ENCODE measurements at places on chromosomes 7 and 10.
A peak's percentile ranks its signal among the peaks of the same experiment; 100 is the strongest.

DNA sequence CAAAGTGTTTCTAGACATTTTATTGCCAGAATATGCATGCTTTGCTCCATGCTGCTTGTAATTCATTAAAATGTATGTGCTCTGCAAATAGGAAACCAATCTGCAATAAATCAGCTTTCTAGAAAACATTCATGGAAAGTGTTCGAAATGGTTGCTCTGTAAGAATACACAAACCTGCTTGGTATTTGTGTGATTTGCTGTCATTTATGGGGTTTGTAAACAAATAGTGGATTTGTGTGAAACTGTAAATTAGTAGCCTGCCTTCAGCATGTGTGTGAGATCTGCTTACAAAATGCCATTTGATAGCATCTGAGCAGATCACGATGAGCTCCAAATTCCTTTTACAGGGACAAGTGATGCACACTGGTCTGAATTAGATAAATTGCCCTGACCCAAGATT, 219.0 kb upstream of the CSTF2T start:
- no peak for DNase-seq

DNA sequence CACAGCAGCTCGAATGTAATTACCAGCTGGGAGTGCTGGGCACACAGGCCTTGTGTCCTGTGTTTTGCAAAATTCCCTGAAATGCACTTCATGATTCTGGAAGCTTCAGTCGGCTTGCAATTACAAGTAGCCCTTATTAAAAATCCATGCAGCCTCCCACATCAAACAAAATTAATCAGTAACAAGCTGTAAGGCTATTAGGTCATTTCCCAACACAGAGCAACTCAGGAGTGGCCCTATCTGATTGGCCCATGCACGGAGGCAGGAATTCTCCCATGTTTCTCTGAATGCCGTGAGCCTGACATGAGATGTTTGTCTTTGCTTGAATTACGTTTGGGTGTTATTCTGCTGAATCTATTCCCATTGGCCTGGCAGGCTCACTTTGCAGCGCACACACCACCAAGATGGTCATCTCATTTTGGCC, 36.9 kb downstream of the FOXL3 start:
- no peak for DNase-seq

DNA sequence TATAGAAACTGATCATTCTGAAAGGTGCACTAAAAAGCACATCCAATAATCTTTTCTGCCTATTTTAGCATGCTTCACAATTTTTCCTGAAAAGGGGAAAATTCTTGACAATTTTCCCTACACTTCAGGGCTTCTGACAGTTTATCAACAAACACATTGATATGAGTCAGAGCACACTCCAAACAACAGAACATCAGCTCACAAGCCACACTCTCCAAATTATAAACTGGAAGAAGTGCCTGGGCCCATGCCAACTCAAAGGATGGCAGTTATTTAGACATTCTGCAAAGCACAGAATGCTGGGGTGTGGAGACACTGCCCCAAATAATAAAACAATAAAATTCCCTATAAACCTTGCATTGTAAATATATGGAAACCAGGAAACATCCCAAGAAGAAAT, 90.8 kb downstream of the ELAPOR2 start:
- no peak for DNase-seq

DNA sequence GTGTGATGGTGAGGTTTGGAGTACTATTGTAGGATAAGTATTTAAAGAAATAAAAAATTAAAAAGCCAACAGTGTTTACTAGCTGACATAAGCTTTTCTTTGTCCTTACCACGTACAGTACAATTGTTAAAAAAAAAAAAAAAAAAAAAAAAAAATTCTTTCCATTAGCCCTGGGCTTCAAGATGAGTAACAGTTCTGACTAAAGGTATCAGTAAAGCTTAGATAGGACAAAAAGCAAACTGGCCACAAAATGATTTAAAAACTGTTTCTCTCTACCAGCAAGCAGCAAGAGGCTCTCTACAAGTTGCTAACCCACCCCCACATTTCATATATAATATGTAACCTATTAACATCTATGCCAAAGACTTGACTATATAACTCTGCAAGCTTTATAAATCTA, 17.5 kb downstream of the HYCC1 start:
- no peak for DNase-seq

DNA sequence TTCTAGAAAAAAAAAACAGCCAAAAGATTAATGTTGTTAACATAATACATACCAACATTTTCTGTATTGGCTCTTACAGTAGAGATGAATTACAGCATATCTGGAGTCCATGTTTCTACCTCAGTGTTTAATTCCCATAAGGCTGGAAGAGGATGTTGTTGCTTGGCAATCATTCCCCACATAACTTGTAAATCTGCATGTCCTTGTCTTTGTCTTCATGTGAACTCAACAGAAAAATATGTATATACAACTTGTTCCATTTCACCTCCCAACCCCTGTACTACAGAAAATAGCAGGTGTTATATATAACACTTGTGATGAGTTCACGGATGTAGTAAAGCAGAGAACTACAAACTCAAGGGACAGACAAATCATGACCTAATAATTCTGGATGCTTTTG, 160.9 kb upstream of the SEMA3C start:
- DNase-seq = no peak

DNA sequence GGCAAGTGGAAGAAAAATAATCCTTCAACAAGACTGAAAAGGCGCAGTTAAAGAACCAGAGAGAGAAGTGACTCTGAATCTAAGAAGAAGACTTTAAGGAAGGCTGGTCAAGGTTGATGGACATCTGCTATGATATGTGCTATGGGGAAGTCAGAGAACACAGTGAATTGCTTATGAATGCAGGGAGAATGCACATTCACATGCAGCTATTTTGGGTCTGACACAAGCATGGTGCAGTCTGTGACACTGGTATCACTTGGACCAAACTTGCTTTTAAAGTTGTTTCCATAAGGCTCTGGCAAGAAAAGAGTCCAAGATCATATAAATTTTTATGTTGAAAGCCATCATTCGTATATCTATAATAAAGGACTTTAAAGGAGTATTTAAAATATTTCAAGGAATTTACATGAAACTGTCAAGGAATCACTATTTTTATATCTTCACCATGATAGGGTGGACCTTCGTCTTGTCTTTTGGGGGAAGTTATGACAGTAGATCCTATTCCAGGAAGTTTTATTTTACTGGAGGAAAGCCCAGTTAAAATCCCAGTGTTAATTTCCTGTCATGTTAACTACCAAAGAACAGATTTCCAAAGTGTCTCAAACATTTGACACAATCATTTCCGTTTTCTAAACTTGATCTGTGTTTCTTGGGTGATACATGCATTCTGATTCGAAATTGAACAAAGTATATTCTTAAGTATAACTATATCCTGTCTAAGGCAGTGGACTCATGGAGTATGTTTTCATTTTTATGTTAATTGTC, 239.6 kb downstream of the SDK1 start:
- DNase-seq = no peak

DNA sequence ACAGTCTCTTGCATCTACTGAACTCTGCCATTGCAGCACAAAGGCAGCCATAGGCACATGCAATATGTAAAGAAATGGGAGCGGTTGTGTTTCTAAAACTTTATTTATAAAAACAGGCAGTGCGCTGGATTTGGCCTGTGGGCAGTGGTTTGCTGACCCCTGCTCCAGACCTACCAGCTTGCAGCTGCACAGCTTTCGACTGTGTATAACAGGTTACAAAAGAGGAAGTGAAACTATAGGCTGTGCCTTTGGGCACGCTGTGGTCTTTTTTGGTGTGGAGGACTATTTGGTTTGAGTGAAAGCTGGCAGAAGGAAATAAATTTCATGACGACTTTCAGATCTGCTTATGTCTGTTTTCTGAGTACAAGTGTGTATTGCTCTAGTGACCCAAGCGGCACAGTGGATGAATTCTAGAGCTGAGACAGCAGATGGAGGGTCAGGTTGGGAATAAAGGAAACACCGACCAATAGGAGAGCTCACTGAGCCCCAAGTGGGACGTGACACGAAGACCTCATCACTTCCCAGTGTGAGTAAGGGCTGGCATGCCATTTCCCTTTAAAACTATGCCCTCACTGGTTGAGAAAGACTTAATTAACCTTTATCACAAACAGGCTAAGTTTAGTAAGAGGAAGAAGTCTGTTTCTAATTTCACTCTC, 152.7 kb downstream of the ANK3 start:
- no peak for DNase-seq

DNA sequence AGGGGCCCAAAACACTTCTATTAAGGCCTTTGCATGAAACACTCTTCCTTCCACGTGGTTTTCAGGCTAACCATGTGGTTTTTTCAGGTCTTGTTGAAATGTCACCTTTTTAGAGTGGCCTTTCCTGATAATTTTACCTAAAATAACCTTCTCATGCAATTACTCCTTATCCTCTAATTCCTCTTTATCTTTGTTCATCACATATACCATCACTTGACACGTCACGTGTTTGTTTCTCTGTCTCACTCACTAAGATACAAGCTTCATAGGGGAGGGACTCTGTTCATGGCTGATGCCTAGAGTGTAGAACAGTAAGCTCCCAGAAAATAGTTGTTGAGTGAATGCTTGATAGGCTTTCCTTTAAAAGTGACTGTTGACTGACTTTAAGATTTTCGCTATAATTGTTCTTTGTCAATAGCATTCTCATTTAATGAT, 63.7 kb downstream of the ST7 start:
- DNase-seq = no peak

GRCh38 chr10:35089611-35090161, 455 bp downstream of the CUL2 start:
- no peak for DNase-seq

DNA sequence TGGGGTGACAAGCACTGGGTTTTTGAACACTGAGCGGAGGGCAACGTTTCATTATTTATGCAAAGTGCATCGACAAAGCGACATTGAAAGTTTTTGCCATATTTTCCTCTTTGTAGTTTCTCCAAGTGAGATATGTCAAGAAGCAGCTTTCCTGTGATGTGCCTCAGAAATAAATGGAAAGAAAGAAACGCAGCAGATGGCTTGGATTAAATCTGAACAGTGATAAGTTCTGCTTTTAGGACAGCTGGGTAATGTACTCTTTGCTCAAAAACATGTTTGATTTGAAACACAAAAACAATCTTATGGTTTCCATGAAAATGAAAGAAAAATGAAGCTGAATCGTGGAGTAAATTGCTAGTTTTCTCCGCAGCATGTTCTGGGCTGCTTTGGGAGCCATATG, 166.3 kb downstream of the PTPRN2 start:
- no peak for DNase-seq

GRCh38 chr10:76112826-76113150, 681.4 kb downstream of the LRMDA start:
- no peak for DNase-seq

GRCh38 chr10:91537614-91538383, 95.1 kb downstream of the PPP1R3C start:
- no peak for DNase-seq

DNA sequence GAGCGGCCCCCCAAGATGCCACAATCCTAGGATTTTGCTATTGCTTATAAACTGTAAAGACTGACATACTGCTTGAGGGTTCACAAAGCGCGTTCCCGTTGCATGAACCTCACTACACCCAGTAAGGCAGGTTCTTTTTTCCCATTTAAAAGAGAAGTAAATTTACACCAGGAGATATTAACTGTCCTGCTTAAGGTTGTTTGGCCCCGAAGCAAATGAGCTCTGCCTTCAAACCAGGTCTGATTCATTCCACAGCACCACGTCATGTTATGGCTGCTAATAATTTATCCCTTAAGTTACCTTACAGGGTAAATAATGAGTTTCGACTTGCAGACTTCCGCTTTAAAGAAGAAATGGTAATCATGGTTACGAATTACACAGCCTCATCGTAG, 559 bp upstream of the FKBP14 start:
- DNase-seq = peak; percentile 35

GRCh38 chr7:76505168-76506080, 4.9 kb upstream of the UPK3B start:
- DNase-seq = no peak

- DNase-seq = no peak
Measured at GRCh38 chr10:16765509-16766375, 51.5 kb downstream of the RSU1 start.

GRCh38 chr7:128938544-128939074, 882 bp downstream of the IRF5 start:
- no peak for DNase-seq

DNA sequence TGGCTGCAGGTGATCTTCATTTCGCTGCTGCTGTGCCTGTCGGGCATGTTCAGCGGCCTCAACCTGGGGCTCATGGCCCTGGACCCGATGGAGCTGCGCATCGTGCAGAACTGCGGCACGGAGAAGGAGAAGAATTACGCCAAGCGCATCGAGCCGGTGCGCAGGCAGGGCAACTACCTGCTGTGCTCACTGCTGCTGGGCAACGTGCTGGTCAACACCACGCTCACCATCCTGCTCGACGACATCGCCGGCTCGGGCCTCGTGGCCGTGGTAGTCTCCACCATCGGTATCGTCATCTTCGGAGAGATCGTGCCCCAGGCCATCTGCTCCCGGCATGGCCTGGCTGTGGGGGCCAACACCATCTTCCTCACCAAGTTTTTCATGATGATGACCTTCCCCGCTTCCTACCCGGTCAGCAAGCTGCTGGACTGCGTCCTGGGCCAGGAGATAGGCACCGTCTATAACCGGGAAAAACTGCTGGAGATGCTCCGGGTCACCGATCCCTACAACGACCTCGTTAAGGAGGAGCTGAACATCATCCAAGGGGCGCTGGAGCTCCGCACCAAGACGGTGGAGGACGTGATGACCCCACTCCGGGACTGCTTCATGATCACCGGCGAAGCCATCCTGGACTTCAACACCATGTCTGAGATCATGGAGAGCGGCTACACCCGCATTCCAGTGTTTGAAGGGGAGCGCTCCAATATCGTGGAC, 1.3 kb downstream of the CNNM2 start:
- peak; percentile 8 for DNase-seq

DNA sequence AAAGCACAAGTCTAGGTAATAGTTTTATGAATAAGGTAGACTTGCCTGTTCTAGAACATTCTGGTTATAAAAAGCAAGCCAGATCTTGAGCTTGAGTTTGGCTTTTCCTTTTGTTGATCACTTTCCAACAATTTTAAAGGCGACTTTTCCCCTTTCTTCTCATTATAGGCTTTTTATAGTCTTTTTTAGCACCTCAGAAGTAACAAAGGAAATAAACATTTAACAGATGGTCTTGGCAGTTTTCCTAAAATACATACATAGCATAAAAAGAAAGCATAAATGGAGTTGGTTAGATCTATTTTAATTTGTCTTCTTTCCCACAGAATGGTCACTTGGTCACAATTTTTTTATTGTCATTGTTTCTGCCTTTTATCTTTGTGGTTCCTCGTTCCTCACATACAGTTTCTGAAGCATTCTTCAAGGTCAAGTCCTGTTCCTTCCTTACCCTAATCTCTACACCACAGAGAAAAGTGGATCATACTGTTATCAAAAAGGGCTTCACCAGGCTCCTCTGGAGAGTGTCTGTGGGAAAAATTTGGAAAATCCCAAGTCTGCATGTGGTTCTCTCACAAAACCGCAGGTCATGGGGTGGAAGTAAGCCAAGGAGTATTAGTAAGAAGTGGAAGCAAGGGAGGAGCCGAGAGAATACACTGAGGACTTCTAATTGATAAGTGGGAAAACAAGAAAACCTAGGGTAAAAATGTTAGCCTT, 31.3 kb downstream of the THNSL1 start:
- DNase-seq = no peak

All from activated CD4-positive, alpha-beta T cell treated with anti-CD3 and anti-CD28 coated beads for 4 hours (primary cell).